Activated CD8-positive, alpha-beta memory T cell treated with anti-CD3 and anti-CD28 coated beads for 24 hours (primary cell): ENCODE measurements at places on chromosomes 16 and 17.

GRCh38 chr16:50235581-50235980, 30.8 kb upstream of the ADCY7 start:
- DNase-seq: no peak

GRCh38 chr16:56561126-56561525, 3.7 kb upstream of the MT4 start:
- no peak for DNase-seq

DNA sequence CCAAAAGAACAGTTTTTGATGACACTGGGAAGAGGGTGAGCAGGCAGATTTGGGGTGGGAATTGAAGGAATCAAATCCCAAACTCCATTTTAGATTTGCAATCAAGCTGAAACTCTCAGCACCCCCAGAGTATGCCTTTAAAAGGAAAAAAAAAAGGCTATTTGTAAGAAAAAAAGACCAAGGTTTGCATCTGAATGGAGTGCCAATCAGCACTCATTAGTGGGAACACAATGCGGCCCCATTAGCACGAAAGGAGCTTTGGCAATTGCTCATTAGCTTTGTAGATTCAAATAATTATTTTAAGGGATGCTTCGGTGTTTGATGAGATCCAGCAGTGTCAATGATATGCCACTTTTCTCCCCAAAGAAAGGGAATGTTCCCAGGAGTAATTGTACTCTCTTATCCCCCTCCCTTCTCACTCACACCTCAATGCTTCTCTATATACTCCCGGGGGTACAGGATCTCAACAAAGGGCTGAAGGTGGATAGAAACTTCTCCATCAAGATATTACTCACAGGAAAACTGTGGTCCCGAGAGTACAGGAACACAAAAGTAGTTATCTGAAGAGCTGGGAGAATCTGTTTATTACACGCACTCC, 32.2 kb downstream of the CHP2 start:
- DNase-seq: no peak

GRCh38 chr17:79791735-79792161, 5.1 kb downstream of the CBX8 start:
- DNase-seq: peak; percentile 59

DNA sequence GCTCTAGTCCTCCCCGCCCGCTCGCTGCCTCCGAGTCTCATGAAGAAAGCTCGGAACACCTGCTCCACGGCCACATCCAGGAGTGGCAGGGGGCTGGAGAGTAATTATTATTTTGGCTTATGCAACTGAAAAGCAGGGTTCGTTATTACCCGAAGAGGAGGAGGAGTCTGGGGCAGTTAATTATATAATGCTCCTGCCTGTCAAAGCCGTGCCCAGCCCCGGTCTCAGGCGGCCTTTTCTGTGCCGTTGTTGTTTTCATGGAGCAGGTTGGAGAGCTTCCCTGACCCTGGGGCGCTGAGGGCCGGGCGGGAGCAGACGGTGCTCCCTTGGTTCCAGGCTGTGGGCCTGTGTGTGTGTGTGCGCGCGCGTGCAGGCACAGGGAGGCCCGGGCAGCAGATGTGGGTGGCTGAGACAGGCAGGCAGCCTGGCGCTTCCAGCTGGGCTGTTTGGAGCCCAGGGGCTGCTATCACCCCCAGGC, 2.4 kb downstream of the JPH3 start:
- no peak for DNase-seq

GRCh38 chr17:80962356-80963329, 29.0 kb upstream of the CHMP6 start:
- no peak for DNase-seq
